Sigmoid colon (tissue), 7 donors: ENCODE measurements at places on chromosomes 16 and 17. TPM values are rescaled to one million over a fixed set of nuclear protein-coding genes. Genes with fewer than 3 reads are reported as not detected.

LGALS9B gene
- not detected for total RNA-seq

ODAD4 gene
- total RNA-seq, result 2.2 TPM

WSCD1 gene
- total RNA-seq, result 2.1 TPM

SLC6A4 gene
- not detected for total RNA-seq

HBQ1 gene
- total RNA-seq, result not detected

SPNS3 gene
- total RNA-seq, result not detected

NOD2 gene
- total RNA-seq, result 2.5 TPM

PDPK1 gene
- 31.0 TPM for total RNA-seq

TLCD2 gene
- 3.6 TPM for total RNA-seq

IL34 gene
- 3.6 TPM for total RNA-seq

WNT9B gene
- total RNA-seq, result not detected

FKBP10 gene
- total RNA-seq, result 40.0 TPM

AGRP gene
- not detected for total RNA-seq

TBX2 gene
- total RNA-seq, result 0.99 TPM

GAS2L2 gene
- not detected for total RNA-seq

NUDT21 gene
- 44.1 TPM for total RNA-seq

SERPINF2 gene
- total RNA-seq, result 2.9 TPM
